ENCODE measurements at places on chromosomes 3 and 15. TPM values are rescaled to one million over a fixed set of nuclear protein-coding genes. Genes with fewer than 3 reads are reported as not detected.

DNA sequence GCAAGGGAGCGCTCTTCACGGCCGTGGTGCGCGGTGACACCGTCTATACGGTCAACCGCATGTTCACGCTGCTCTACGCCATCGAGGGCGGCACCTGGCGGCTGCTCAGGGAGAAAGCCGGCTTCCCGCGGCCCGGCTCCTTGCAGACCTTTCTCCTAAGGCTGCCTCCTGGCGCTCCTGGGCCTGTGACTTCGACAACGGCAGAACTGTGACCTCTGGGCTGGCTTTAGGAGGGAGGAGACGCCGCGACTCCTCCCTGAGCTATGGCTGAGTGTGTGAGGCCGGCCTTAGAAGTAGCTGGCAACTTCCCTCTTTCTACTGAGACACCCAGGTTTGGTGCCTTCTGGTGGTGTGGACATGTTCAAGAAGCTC, 1.4 kb downstream of the KBTBD13 start:
- H3K36me3 ChIP-seq, result no peaks in the 10 kb centered on the region
- peak overlapping the region; percentile 17 for H3K4me3 ChIP-seq
- DNase-seq, result no peak

The TMCO5A gene
- not detected for total RNA-seq

The TASOR gene
- total RNA-seq, result 50.3 TPM

The IQCF5 gene
- not detected for total RNA-seq

The RAD54L2 gene
- total RNA-seq, result 24.3 TPM

- H3K4me3 ChIP-seq, result peak overlapping the region; percentile 96
- H3K36me3 ChIP-seq, result no peaks in the 10 kb centered on the region
- no peaks in the 10 kb centered on the region for H3K27me3 ChIP-seq
- no peak for DNase-seq
- peak overlapping the region; percentile 94 for H3K27ac ChIP-seq
Measured at GRCh38 chr15:70761931-70762468, 1.4 kb downstream of the UACA start.

The C15orf61 gene
- total RNA-seq, result 11.3 TPM

DNA sequence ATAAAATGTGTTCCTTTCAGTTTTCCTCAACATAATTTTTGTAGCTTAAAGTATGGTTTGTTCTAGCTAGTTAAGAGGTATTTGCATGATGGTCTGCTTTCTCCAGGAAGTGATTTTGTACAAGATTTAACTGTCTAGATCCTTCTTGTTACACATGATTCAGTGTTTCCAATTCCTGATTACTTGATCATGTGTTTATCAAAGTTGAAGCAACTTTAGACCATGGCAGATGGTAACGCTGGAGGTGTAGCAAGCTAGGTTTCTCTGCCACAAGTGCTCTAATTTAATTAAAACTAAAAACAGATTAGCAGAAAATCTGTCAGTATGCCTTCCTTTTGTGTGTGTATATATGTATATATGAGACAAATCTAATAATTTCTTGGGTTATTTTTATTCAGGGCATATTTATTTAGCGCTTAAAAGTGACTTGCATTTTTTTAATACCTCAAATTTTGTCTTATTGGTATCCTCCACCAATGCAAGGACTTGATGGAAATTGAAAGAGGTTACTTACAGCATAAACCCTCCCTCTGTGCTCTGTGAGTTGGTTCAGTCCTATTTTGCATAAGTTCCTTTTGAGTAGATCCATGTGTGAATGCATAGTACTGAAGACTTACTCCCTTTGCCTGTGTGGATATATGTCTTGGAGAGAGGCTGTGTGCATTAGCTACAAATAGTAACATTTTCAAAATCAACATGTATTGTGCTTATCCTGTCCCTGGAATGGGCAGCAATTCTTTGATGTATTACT, 157.3 kb upstream of the CGNL1 start:
- peaks cover 67% of the 10 kb centered on the region for H3K4me1 ChIP-seq
- H3K36me3 ChIP-seq, result no peaks in the 10 kb centered on the region
- H3K27ac ChIP-seq, result peak overlapping the region; percentile 45
- H3K27me3 ChIP-seq, result no peaks in the 10 kb centered on the region

The TXNRD3 gene
- 7.1 TPM for total RNA-seq

- no peak overlapping the region for H3K27ac ChIP-seq
- H3K4me3 ChIP-seq, result no peak overlapping the region
- peaks cover 5% of the 10 kb centered on the region for H3K36me3 ChIP-seq
- DNase-seq, result no peak
- H3K27me3 ChIP-seq, result no peaks in the 10 kb centered on the region
Measured at GRCh38 chr15:81285461-81285860, 38.5 kb downstream of the STARD5 start.

The EFCC1 gene
- total RNA-seq, result 3.7 TPM

DNA sequence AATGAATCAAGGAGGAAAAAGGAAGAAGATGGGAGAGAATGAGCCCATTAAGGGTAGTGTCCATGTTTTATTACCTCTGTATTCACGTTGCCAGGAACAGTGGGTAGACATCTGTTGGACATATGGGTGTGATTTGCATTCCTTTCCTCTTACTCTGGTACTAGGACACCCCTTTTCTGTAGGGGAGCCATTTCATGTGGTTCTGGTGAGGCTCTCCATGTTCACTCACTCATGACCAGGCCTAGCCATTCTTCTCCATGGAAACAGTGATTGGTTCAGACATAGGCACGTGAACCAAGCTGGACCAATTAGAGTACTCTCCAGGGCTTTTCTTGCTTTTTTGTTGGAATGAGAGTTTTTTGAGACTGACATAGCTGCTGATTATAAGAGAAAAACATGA, 39.6 kb upstream of the PDCD6IP start:
- no peaks in the 10 kb centered on the region for H3K27me3 ChIP-seq
- no peak overlapping the region for H3K27ac ChIP-seq
- H3K36me3 ChIP-seq, result no peaks in the 10 kb centered on the region
- DNase-seq, result no peak
- no peak overlapping the region for H3K4me3 ChIP-seq

The TMEM207 gene
- total RNA-seq, result not detected

DNA sequence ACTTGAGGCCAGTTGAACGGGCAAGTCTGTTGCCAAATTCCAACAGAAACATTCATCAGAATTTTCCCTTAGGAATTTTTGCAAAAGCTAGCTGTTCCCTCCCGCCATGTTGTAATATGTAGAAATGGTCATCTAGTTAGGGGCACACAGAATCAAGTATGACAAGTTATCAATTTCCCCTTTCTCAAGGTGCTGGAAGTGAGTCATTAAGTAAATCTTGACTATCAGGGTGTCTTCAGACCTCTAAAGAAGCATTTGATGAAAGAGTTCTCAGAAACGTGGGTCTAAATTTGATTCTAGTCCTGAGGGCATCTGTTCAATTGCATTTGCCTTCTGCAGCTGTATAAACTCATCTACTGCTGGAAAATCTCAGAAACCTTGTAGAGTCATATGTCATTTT, 123.4 kb upstream of the FRMD4B start:
- H3K4me1 ChIP-seq, result no peaks in the 10 kb centered on the region
- H3K4me3 ChIP-seq, result no peak overlapping the region
- H3K36me3 ChIP-seq, result no peaks in the 10 kb centered on the region

The BMF gene
- 2.9 TPM for total RNA-seq

- H3K4me1 ChIP-seq, result peaks cover 60% of the 10 kb centered on the region
- H3K4me3 ChIP-seq, result no peak overlapping the region
- no peaks in the 10 kb centered on the region for H3K27me3 ChIP-seq
- no peaks in the 10 kb centered on the region for H3K36me3 ChIP-seq
- DNase-seq, result no peak
- peak overlapping the region; percentile 13 for H3K27ac ChIP-seq
Measured at GRCh38 chr15:67154249-67154648, 88.8 kb downstream of the SMAD3 start.
